Mononuclear cell (primary cell): ENCODE measurements at places on chromosomes 11 and 22. TPM values are rescaled to one million over a fixed set of nuclear protein-coding genes. Genes with fewer than 3 reads are reported as not detected.

SSH3 gene
- 4.6 TPM for total RNA-seq

HORMAD2 gene
- total RNA-seq, result not detected

PRR5 gene
- 10.8 TPM for total RNA-seq

GTSE1 gene
- total RNA-seq, result 0.52 TPM

OR5P2 gene
- not detected for total RNA-seq

OR4A16 gene
- not detected for total RNA-seq
